ENCODE measurements at places on chromosomes 7 and 10. TPM values are rescaled to one million over a fixed set of nuclear protein-coding genes. Genes with fewer than 3 reads are reported as not detected.

PNLIP gene
- not detected for total RNA-seq

DNA sequence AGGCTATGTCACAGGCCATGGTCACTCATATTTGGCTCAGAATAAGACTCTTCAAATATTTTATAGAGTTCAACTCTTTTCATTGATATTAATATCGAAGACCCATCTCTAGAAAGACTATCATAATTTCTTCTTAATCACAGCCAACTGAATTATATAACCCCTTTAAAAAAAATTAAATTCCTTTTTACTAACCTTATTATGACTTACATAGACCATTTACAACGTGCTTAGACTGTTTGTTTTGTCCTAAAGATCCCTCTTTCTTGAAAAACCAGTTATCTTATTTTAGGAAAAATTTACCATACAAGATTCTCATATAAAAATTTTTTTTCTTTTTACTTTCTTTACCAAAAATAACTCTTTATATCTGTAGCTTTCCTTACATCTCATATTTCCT is 10.2 kb upstream of the TMEM254 start:
- DNase-seq: no peak
- no peak overlapping the region for H3K4me3 ChIP-seq
- no peaks in the 10 kb centered on the region for H3K27me3 ChIP-seq
- H3K4me1 ChIP-seq: no peaks in the 10 kb centered on the region
- no peaks in the 10 kb centered on the region for H3K36me3 ChIP-seq

- H3K4me3 ChIP-seq: no peak overlapping the region
- no peaks in the 10 kb centered on the region for H3K36me3 ChIP-seq
- DNase-seq: no peak
- H3K4me1 ChIP-seq: no peaks in the 10 kb centered on the region
- H3K27ac ChIP-seq: no peak overlapping the region
Measured at GRCh38 chr10:122165484-122166276, 105.4 kb upstream of the BTBD16 start.

- no peak overlapping the region for H3K27ac ChIP-seq
- no peaks in the 10 kb centered on the region for H3K27me3 ChIP-seq
- H3K4me3 ChIP-seq: no peak overlapping the region
Measured at GRCh38 chr10:35217455-35217854, 90.8 kb downstream of the CREM start.

GRCh38 chr7:122827763-122828162 is 58.5 kb downstream of the CADPS2 start:
- peaks cover 4% of the 10 kb centered on the region for H3K4me1 ChIP-seq
- no peak overlapping the region for H3K27ac ChIP-seq
- no peak overlapping the region for H3K4me3 ChIP-seq
- H3K36me3 ChIP-seq: peaks cover 8% of the 10 kb centered on the region

DNA sequence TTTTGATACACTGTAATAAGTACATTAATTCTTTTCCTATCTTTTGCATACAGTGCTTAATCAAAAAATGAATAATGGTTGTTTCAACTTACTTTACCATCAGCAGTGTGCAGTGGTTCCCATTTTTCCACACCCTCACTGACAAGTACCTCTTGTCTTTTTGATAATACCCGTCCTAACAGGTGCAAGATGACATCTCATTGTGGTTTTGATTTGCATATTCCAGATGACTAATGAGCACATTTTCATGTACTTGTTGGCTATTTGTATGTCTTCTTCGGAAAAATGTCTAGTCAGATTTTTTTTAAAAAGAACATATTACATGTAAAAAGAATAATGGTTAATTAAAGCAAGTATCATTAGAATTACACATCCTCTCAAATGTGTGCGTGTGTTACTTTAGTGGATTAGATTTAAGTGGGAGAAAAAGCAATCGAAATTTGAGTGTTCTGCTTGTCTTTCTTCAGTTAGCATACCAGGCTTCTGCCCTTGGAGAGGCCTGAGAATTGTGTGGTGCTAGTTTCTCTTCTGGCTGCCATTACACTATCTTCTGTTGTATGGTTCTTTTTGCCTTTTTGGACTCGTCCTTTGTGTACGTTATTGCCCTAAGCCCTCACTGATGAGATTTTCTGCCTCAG is 291.2 kb downstream of the AUTS2 start:
- no peaks in the 10 kb centered on the region for H3K27me3 ChIP-seq
- H3K4me1 ChIP-seq: peaks cover 22% of the 10 kb centered on the region
- no peak for DNase-seq

DNA sequence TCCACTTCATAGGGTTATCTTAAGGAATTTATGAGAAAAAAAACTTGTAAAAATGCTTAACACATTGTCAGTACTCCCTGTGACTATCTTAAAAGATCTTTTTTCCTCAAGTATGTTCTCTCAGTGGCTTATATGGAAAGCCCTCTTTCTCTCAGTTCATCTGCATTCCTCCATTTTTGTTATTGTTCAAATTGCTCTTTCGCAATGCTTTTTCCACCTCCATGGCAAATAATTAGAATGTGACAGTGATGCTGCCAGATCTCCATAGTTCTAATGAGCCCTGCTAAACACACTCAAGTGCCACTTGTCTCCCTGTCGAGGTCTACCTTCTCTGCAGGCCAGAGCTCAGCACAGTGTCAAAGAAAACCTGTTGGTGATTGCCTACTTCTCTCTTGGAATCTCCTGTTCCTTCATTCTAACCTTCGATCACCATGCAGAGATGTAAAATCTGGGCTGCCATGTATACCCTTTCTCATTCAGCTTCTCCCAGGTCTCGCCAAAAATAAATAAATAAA is 37.2 kb upstream of the ABCB5 start:
- H3K4me1 ChIP-seq: no peaks in the 10 kb centered on the region
- no peak for DNase-seq
- H3K27me3 ChIP-seq: no peaks in the 10 kb centered on the region
- H3K27ac ChIP-seq: no peak overlapping the region
- no peak overlapping the region for H3K4me3 ChIP-seq

- H3K4me1 ChIP-seq: no peaks in the 10 kb centered on the region
- no peak overlapping the region for H3K4me3 ChIP-seq
- no peak overlapping the region for H3K27ac ChIP-seq
Measured at GRCh38 chr7:146772601-146773000, 656.0 kb downstream of the CNTNAP2 start.

DNA sequence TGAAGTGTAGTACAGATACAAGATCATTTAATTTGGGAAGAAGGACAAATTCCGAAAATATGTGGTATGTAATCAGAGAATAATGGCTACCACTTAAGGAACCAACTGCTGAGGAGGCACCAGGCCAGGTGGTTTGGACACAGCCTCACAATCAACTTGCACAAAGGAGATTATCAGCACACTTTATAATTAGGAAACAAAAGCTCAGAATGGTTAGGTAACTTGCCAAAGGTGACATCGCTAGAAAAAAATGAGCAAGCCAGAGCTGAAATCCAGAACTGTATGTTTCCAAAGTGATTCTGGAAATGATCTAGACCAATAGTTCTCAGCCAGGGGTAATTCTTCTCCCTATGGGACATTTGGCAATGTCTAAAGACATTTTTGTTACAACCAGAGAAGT is 36.6 kb downstream of the ERCC6 start:
- H3K27ac ChIP-seq: no peak overlapping the region
- H3K4me3 ChIP-seq: no peak overlapping the region
- no peak for DNase-seq
- H3K27me3 ChIP-seq: no peaks in the 10 kb centered on the region
- no peaks in the 10 kb centered on the region for H3K36me3 ChIP-seq

GRCh38 chr7:50978633-50979215 is 196.0 kb upstream of the GRB10 start:
- no peaks in the 10 kb centered on the region for H3K27me3 ChIP-seq
- no peak overlapping the region for H3K27ac ChIP-seq
- H3K36me3 ChIP-seq: no peaks in the 10 kb centered on the region
- H3K4me3 ChIP-seq: no peak overlapping the region
- no peak for DNase-seq
- no peaks in the 10 kb centered on the region for H3K4me1 ChIP-seq

DNA sequence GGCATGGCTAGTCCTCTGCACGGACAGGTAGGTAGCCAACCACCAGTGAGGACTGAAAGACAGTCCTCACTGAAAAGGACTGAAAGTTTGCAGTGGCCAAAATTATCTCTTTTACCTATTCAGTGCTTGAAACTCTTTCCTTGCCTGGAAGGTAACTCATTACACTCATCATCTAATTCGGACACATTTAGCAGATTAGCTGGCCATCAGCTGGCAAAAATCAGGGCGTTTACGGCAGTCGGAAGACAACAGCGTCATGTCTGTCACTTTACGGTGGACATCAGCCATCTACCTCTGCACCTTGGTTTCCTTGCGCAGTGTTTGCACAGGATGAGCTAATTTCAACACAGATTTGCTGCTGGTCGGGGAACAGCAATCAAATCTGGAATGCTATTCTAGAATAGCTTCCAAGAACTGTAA is 740 bp downstream of the ANXA7 start:
- H3K4me1 ChIP-seq: peaks cover 7% of the 10 kb centered on the region
- H3K27ac ChIP-seq: peak overlapping the region; percentile 96
- DNase-seq: no peak
- no peaks in the 10 kb centered on the region for H3K36me3 ChIP-seq
- H3K4me3 ChIP-seq: peak overlapping the region; percentile 97

- H3K4me1 ChIP-seq: peaks cover 28% of the 10 kb centered on the region
- peaks cover 21% of the 10 kb centered on the region for H3K36me3 ChIP-seq
- H3K27me3 ChIP-seq: no peaks in the 10 kb centered on the region
Measured at GRCh38 chr7:100866729-100867039, 503 bp upstream of the TRIP6 start.

DNA sequence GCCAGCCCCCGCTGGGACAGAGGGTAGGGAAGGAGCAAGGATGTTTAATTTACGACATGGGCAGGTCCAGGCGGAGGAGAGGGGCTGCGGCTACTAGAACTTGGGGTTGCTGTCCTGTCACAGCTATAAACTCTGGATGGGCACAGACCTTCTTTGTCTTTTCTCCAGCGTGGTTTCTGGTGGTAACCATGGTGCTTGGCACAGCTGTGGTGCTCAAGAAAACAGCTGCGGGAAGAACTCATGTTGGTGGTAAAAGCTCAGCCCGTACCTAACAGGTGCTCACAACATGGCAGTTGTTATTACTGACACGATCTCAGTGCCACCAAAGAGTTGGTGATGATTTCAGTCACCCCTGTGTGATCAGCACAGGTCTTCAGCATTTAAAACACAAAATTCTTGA is 13.8 kb downstream of the BAIAP2L1 start:
- H3K4me1 ChIP-seq: no peaks in the 10 kb centered on the region
- no peak overlapping the region for H3K4me3 ChIP-seq
- DNase-seq: no peak
- no peak overlapping the region for H3K27ac ChIP-seq
- H3K36me3 ChIP-seq: no peaks in the 10 kb centered on the region
- H3K27me3 ChIP-seq: no peaks in the 10 kb centered on the region

DNA sequence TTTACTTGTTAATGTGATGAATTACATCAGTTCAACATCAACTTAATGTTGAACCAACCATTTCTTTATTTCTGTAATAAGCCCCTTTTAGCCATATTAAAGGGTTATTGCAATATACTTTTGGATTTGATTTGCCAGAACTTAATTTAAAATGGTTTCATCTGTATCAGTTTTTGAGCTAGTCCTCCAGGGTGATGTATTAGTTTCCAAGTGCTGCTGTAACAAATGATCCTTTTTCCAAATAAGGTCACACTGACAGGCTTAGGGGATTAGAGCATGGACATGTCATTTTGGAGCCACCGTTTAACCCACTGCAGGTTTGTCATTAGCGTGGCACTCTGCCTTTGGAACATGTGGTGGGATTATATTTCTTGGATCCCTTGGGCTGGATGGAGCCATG is 244.8 kb upstream of the PLPP4 start:
- H3K27me3 ChIP-seq: peaks cover 22% of the 10 kb centered on the region
- no peak overlapping the region for H3K4me3 ChIP-seq
- no peak for DNase-seq
- no peaks in the 10 kb centered on the region for H3K4me1 ChIP-seq
